ENCODE measurements at places on chromosomes 1 and 21.

DNA sequence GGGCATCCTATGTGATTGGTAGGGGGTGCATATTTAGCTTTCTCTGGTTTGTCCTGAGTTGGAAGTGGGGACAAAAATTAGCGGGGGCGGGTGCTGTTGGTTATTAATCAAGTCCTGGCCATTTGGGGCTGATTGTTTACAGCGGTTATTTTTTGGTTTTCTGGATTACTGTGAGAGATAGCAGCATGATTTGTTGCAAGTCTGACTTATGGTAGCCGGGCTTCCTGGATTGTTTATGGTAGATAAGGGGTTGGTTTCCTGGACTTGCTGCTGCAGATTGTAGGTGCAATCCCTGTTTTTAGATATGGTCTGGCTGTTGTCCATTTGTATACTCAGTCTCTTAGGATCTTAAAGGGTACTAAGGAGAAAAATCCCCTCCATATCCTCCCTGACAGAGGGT is 12.1 kb upstream of the PROK1 start:
- DNase-seq: no peak

DNA sequence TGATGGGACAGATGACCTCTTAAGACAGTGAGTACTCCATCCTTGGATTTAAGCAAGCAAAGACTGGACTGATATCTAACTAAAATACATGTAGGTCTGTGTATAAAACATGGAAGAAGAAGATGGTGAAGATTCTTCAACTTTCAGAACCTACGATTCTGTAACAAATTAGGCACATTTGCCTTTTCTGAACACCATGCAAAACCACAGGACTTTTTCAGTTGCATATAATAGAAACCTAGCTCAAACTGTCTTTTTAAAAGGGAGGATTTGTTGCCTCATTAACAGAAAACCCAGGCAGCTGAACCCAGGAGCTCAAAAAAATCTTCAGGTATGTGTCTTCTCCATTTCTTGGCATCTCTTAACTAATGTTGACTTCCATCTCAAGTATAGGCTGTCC is 14.7 kb upstream of the TSPAN1 start:
- no peak for DNase-seq

DNA sequence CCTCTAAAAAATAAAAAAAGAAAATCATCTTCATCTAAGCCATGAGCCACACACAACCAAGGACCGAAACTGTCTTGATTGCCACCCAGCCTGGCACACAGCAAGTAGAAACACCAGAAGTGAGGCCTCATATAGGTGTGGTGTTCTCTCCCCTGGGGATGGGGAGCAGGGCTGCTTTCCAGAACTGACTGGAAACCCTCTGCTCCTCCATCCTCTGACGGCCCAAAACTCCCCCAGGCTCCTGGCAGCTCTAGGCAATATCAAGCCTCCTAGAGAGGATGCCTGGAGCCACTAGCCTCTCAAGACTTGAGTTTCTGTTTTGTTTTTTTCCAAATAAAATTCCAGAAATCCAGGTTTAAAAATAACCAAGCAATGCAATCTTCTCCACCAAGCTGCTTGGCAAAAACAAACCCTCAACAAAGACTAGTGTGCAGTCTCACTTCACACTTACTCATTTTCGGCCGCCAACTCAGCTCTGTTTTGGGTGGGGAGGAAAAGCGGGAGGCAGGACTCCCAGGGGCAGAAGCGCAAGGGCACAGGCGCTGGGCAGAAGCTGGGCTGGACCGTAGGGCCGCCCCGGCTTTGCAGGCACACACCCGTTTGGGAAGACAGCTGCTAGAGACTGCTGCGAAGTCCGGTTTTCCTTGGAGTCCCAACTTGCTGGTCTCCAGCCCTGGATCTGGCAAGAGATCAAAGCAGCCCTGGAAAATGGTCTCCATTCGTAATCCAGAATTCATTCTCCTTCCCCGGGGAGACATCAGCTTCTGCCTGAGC is 78.2 kb upstream of the CAPZB start:
- no peak for DNase-seq

GRCh38 chr1:110190282-110190929 is 19.7 kb upstream of the KCNC4 start:
- DNase-seq: no peak

- DNase-seq: no peak
These were observed 70.3 kb upstream of the CAMK1G start for GRCh38 chr1:209513226-209513625.

GRCh38 chr1:10896673-10897072 is 100.2 kb upstream of the CASZ1 start:
- no peak for DNase-seq

- DNase-seq: no peak
These were observed 30.0 kb upstream of the ETS2 start for GRCh38 chr21:38775733-38776132.

DNA sequence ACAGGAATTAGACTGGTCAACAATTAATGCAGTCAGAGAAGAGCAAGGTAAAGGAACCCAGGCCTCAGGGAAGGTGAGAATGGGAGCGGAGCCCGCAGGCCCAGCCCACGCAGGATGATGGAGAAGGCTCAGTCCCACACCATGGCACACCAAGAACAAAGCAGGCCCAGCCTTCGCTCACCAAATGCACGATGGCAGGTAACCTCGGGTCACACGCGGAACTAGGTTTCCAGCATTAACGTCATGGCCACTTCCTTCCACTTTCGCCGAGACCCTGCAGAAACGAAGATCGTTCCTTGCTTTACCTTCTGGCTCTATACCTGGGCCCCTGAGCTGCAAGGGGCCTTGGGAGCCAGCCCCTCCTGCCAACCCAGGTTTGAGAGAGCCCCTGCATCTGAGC is 240.2 kb upstream of the C1orf174 start:
- no peak for DNase-seq

DNA sequence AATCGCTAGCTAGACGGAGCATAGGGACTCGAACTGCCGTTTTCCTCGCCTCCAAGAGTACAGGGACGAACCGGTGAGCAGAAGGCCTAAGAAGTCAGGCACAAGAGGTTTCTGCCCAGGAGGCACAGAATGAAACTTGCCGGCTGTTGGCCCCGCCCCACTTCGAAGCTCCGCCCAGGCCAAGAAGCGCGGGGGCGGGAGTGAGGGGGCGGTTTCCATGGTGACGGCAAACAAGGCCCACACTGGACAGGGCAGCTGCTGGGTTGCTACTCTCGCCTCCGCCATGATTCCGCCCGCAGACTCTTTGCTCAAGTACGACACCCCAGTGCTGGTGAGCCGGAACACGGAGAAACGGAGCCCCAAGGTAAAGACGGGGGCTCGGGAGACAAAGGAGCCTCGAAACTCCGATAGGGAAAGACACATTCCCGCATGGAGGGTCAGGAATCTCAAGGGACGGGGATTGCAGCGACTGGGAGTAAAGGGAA is at the start of gene DNALI1:
TSS of gene DNALI1 (plus strand) at position 229 of the 485 bp plus-strand sequence. CDS start at position 284, 55 bp downstream.
- DNase-seq: no peak

DNA sequence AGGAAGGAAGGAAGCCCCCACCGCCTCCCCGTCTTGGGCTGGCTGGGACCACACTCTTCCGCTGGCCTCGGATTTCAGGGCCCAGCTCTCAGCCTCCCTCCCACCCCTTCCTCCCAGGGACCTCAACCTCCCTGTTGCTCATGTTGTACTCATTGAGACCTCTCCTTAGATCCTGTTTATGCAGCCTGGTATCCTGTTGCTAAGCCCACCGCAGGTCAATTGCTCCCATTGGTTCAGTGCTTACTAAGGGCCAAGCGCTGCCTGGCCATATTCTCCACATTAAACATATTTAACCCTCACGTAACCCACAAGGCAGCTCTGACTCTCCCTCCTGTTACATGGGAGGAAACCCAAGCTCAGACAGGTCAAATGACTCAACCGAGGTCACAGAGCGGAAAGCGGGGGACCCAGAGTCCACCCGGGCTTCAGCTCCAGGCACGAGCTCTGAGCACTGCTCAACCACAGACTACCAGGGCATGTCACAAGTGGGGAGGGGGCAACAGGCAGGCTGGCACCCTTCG is 23.2 kb upstream of the H6PD start:
- DNase-seq: no peak

- no peak for DNase-seq
These were observed 450.4 kb upstream of the VAMP3 start for GRCh38 chr1:7320661-7321060.
